Neural crest cell (in vitro differentiated cells): ENCODE measurements at places on chromosomes 4 and X. TPM values are rescaled to one million over a fixed set of nuclear protein-coding genes. Genes with fewer than 3 reads are reported as not detected.

GRCh38 chr4:14743601-14744000, 258.7 kb upstream of the CPEB2 start:
- no peak for DNase-seq
- H3K27ac ChIP-seq: no peak overlapping the region
- no peaks in the 10 kb centered on the region for H3K36me3 ChIP-seq

KCND1 gene
- 1.2 TPM in 2 replicates for total RNA-seq

DNA sequence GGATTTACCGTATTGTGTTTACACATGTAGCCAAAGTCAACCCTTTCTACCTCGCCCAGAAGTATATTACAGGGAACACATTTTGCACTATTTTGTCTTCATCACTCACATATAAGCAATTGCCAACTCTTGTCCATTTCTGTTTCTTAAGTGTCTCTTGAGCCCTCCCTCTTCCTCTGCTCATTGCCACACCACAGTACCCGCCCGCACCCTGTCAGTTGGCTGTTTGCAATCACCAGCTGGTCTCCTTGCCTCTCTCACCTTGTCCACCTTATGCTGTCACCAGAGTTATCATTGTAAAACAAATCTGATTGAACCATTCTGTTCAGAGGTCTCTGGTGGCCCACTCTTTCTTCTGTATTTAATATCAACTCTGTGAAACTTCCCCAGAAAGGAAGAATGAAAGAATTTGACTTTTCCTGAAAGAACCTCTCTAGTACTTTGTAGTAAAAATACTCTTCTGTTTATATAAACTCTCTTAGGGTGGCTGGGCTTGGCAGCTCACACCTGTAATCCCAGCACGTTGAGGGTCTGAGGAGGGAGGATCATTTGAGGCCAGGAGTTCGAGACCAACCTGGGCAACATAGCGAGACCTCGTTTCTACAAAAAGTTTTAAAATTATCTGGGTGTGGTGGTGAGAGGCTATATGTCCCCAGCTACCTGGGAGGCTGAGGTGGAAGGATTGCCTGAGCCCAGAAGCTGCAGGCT, 50.2 kb downstream of the ING2 start:
- peaks cover 27% of the 10 kb centered on the region for H3K4me1 ChIP-seq
- no peaks in the 10 kb centered on the region for H3K27me3 ChIP-seq
- H3K27ac ChIP-seq: no peak overlapping the region
- H3K4me3 ChIP-seq: no peak overlapping the region
- no peak for DNase-seq
- no peaks in the 10 kb centered on the region for H3K36me3 ChIP-seq

DNA sequence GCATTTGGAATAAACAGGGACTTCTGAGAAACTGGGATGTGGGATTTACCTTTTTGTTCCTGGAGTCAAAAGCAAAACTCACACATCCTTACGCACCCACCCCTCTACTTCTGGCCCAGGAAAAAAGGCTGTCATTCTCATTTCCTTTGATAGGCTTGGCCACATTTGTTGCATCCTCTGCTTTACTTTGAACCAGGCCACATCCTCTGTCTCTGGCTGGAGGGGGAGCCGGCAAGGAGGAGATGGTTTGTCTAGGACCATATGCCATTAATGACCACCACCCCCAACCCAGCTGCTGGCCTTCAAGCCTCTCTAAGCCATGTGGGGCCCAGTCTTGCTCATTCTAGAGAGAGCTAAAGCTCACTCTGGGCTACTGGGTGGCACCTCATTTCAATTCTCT, 64.5 kb downstream of the ATG4A start:
- peaks cover 2% of the 10 kb centered on the region for H3K36me3 ChIP-seq
- no peaks in the 10 kb centered on the region for H3K27me3 ChIP-seq
- H3K4me1 ChIP-seq: no peaks in the 10 kb centered on the region
- DNase-seq: no peak

- H3K36me3 ChIP-seq: no peaks in the 10 kb centered on the region
- no peak overlapping the region for H3K4me3 ChIP-seq
- no peaks in the 10 kb centered on the region for H3K27me3 ChIP-seq
- H3K4me1 ChIP-seq: peaks cover 15% of the 10 kb centered on the region
- no peak for DNase-seq
Observed at GRCh38 chr4:8129136-8129535, 29.5 kb downstream of the ABLIM2 start.

CRMP1 gene
- total RNA-seq: 245 and 251 TPM in 2 replicates

DNA sequence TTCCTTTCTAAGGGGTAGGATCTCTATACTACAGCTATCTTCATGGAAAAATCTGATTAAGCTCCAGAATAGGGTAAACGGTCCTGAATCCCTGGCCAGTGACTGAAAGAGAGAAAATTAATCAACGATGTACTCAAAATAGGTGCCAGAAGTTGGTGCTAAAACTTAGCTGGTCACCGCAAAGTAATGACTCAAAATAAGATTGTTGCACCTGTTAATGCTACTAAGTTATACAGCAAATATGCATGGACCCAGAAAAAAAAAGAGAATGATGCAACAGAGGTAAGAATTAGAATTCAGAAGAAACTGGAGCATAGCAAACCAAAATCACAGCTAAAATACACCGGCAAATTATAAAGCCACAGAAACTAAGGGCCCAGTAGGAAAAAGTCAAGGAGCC, 239.7 kb upstream of the FAM241A start:
- no peaks in the 10 kb centered on the region for H3K27me3 ChIP-seq
- no peaks in the 10 kb centered on the region for H3K4me1 ChIP-seq
- no peaks in the 10 kb centered on the region for H3K36me3 ChIP-seq
- H3K4me3 ChIP-seq: no peak overlapping the region
- H3K27ac ChIP-seq: no peak overlapping the region

DNA sequence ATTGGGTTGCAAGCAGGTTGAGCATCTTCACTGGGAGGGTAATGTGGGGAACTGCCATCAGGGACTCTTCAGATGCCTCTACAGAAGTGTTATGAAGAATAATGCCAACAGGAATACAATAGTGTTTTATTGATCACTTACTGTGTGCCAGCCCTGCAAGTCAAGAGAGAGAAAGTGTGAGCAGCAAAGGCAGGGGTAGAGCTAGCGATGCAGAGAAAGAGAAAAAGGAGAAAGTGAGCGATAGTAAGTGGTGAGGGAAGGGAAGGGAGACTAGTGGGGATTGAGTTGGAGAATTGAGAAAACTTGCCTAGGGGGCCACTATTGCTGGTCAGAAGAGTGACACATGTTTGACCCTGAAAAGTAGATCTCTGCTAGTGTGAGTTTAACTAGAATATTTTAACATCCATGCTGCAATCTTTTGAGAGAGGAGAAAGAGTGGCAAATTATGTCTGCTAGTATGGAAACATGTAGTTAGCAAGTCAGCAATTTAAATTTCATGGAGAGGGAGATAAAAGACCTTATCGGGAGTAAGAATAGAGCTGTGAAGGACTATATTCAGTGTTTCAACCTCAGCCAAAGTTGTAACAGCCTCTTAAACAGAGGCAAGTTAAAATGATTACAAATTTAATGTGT, 12.2 kb downstream of the AFF1 start:
- H3K27ac ChIP-seq: no peak overlapping the region
- DNase-seq: no peak
- no peak overlapping the region for H3K4me3 ChIP-seq
- no peaks in the 10 kb centered on the region for H3K27me3 ChIP-seq
- no peaks in the 10 kb centered on the region for H3K36me3 ChIP-seq

GRCh38 chr4:103375278-103375677, 177.1 kb upstream of the CENPE start:
- H3K36me3 ChIP-seq: peaks cover 20% of the 10 kb centered on the region
- DNase-seq: no peak
- H3K27ac ChIP-seq: no peak overlapping the region
- no peaks in the 10 kb centered on the region for H3K27me3 ChIP-seq
- H3K4me3 ChIP-seq: no peak overlapping the region
- no peaks in the 10 kb centered on the region for H3K4me1 ChIP-seq

- no peak overlapping the region for H3K4me3 ChIP-seq
- no peaks in the 10 kb centered on the region for H3K36me3 ChIP-seq
- H3K4me1 ChIP-seq: peaks cover 7% of the 10 kb centered on the region
- DNase-seq: no peak
- no peak overlapping the region for H3K27ac ChIP-seq
- H3K27me3 ChIP-seq: no peaks in the 10 kb centered on the region
Observed at GRCh38 chr4:150418757-150419410, 163.1 kb upstream of the MAB21L2 start.

DNA sequence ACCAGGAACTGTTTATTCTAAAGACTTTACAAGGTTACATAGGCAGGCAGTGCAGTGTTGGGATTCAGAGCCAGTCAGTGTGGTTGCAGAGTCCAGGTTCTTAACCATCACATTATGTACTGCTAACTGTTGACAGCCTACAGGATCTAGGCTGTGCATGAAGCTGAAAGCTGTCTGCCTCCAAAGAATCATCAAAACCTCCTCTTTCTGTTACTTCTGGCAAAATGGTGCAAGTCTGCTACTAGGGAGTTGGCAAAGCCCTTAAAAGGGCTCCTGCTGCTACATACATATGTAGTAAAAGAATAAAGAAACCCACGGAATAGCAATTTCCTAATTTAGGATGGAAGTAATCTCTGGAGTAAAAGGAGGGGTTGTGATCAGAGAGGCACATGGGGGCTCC, 40.4 kb upstream of the CHRDL1 start:
- DNase-seq: no peak
- H3K36me3 ChIP-seq: no peaks in the 10 kb centered on the region
- H3K4me3 ChIP-seq: no peak overlapping the region
- no peaks in the 10 kb centered on the region for H3K27me3 ChIP-seq

- H3K4me1 ChIP-seq: no peaks in the 10 kb centered on the region
- no peak overlapping the region for H3K27ac ChIP-seq
- H3K27me3 ChIP-seq: no peaks in the 10 kb centered on the region
- H3K36me3 ChIP-seq: peaks cover 14% of the 10 kb centered on the region
Observed at GRCh38 chrX:19960913-19961312, 29.9 kb downstream of the BCLAF3 start.
